T-helper 1 cell treated with Interleukin-12 subunit alpha and Interleukin-12 subunit beta and Interleukin-4 antibody, amounts not matched to agents 30 ng/mL and 1 ng/mL, for 36 hours (primary cell): ENCODE measurements at places on chromosomes 12 and 14. TPM values are rescaled to one million over a fixed set of nuclear protein-coding genes. Genes with fewer than 3 reads are reported as not detected.

Gene HOXC10
- total RNA-seq: not detected in 2 replicates

Gene KLHL33
- 0.07 TPM in 1 of 2 replicates, not detected in the other for total RNA-seq

Gene ARL1
- total RNA-seq: 51.6 and 66.8 TPM in 2 replicates

Gene VRTN
- not detected in 2 replicates for total RNA-seq

Gene LPAR5
- 4.6 and 5.7 TPM in 2 replicates for total RNA-seq

Gene SART3
- 79.0 and 87.3 TPM in 2 replicates for total RNA-seq

Gene HOXC5
- not detected in 2 replicates for total RNA-seq
